Activated CD8-positive, alpha-beta T cell treated with anti-CD3 and anti-CD28 coated beads, Interleukin-2, amount 10 ng/mL, durations not matched to agents 7 days and 5 days (primary cell): ENCODE measurements at places on chromosomes 2 and 18.

DNA sequence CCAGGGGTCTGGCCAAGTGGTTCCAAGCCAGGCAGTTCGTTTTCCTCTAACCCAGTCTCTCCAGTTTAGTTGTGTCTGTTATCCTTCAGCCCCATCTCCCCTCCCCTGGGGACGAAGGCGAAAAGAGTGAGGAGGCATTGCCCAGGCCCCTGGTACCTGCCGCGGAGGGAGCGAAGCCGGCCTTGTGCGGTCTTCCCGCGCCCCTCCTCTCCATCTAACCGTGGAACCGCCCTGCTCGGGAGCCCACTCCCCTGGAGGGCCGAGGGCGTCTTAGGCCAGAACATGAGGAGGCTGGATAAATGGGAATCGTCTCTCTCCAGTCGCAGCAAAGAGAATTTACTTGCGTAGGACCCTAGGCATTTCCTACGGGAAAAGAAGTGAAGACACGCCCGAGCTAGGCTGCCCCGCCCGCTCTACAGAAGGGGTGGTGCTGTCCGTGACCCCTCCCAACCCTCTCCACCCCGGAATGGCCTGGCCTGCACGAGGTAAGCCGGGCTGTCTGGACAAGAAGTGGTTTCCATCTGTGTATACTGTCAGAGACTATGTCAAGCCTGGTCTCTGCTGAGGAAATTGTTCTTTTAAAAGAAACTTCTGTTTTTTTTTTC, 156.2 kb downstream of the MIB1 start:
- DNase-seq, result no peak

DNA sequence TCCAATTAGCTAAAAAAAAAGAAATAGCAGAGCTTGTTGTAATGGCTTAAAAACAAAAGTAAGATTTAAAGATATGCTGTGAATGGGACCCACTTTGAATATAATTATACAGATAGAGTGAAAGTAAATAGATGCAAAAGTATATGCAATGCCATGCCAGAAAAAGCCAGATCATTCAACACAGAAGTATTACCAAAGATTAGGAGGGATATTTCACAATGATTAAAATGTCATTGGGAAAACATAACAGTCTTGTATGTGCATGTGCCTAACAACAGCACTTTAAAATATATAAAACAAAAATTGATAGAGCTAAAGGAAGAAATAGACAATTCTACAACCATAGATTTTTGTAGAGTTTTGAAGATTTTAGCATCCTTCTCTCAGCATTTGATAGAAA, 19.9 kb upstream of the SIGLEC15 start:
- DNase-seq, result no peak

GRCh38 chr2:129806317-129806716, 173.1 kb upstream of the RAB6C start:
- DNase-seq, result no peak

DNA sequence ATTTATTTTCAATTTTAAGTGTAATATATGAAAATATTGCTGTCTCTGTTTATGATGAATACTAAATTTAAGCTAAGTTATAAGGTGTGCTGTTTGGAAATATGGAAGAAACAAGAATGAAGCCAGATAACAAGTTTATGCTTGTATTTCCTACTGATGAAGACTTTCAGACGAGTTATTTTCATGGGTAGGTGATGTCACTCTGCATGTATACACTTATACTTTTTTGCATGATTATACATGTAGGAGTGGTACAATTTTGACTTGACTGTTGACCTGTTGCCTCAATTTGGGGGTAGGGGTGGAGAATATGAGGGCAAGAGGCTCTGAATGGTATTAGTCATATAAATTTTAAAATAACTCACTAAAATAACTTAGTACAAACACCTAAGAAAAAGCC, 133.7 kb downstream of the HAUS1 start:
- no peak for DNase-seq
